ENCODE measurements at places on chromosomes 7 and 10.

DNA sequence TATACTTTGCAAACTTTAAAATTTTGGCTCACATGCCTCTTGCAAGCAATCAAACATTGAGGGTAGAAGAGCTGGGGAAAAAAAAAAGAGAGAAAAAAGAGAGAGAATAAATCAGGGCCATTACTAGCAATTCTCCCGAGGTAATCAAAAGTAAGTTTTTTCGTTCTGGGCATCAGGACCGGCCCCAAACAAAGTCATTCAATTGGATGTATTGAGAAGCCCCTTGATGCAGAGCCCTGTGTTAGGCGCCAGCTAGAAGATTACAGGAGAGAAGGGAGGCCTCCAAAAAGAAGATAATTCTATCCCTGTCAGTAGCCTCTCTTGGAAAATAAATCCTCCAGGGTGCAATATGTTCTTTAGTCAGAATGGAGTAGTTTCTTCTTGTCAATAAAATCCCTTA is 2.2 kb upstream of the CTNNA3 start:
- no peak for DNase-seq

- peak; percentile 78 for DNase-seq
Measured at GRCh38 chr10:43229208-43230061, 37.4 kb downstream of the RASGEF1A start.

DNA sequence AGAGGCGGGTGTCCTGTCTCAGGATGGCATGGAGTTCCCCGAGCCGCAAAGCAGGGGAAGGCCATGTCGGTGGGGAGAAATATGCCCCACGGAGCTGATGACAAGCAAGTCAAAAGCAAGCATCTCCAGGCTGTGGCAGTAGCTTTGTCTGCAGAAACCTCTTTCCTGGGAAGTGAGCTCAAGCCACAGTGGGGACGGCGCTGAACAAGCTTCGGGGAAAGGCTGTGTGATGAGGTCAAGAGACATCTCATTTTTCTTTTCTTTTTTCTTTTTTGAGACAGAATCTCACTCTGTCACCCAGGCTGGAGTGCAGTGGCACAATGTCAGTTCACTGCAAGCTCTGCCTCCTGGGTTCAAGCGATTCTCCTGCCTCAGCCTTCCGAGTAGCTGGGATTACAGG is 62.6 kb downstream of the ELFN1 start:
- no peak for DNase-seq

DNA sequence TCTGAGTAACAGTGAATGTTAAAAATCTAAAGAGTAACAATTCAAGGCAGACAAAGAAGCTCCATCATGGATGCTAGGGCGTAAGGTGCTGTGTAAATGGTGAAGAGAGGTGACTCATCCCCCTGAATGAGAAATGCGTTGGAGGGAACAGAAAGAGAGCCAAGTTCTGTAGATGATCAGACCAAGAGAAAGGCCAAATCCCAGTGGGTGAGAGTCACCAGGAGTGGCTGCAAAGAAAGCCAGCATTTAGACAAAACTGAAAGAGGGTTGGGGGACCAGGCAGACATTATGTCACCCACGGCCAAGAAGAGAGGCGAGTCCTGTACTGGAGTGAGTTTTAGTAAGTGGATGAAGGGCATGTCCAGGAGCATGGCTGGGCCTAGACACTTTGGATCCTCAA is 153.1 kb downstream of the TRIL start:
- no peak for DNase-seq

GRCh38 chr7:96297876-96298275 is 24.0 kb downstream of the SLC25A13 start:
- no peak for DNase-seq

DNA sequence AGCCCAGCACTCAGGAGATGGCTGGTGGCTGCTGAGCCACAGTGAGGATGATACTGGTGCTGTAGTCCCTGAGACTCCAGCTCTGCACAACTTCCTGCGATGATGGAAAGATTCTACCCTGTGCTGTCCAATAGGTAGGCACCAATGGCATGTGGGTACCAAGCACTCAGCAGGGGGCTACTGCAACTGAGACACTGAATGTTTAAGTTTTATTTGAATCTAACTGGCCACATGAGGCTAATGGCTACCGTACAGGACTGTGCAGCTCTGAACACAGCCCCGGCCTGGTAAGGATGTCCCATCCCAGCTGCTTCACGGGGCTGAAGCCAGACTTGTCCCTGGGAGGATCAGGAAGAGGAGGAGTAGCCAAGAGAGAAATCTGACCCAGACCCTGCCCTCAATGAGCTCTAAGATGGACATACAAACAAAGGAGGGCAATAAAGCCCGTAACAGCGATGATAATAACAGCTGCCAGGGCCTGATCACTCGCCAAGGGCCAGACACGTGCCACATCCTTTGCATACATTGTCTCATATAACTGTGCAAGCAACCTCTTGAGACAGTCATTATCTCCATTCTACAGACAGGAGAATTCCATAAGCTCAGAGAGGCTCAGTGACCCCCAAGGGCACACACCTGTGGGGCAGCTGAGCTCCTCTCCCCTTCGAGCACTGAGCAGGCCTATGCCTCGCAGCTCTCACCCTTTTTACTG is 3.8 kb downstream of the GPRIN2 start:
- DNase-seq, result no peak

GRCh38 chr10:76086170-76086760 is 654.8 kb downstream of the LRMDA start:
- DNase-seq, result no peak

DNA sequence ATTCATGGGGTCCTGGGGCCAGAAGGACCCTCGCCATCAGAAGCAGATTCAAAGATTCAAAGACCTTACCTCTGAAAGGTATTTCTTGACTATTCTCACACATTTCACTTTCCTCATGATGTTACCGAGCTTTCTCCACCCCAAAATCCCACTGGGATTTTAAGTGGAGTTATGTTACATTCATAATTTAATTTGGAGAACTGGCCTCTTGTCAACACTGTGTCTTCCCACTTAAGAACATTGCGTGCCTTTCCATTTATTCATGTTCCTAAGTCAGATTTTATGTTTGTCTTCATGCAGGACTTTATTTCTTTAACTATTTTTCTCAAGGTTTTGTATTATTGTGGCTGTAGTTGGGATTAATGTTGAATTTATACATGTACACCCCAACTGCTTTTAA is 123.5 kb upstream of the BMPER start:
- DNase-seq, result no peak

DNA sequence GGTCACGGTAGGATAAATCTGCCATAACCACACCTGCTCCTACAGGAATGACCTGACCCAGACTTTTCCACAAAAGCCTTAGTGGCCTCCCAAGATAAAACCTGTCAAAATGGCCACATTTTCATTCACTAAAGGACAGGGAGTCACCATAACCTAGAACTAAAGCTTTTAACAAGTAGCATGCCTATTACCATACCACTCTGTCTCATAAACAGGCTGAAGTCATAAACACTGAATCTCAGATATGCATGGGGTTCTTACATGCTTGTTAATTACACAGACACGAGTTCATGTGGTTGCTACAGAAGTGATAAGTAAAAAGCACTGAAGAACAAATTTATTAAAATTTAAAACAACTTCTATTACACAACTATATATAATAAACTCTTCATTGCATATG is 56.0 kb downstream of the HIPK2 start:
- DNase-seq, result no peak
